ENCODE measurements at places on chromosomes 11 and 22.
A peak's percentile ranks its signal among the peaks of the same experiment; 100 is the strongest.

- no peak for DNase-seq
Measured at GRCh38 chr11:20457934-20458680, 70.6 kb downstream of the PRMT3 start.

- no peak for DNase-seq
Measured at GRCh38 chr11:21543901-21544300, 649.0 kb upstream of the ANO5 start.

DNA sequence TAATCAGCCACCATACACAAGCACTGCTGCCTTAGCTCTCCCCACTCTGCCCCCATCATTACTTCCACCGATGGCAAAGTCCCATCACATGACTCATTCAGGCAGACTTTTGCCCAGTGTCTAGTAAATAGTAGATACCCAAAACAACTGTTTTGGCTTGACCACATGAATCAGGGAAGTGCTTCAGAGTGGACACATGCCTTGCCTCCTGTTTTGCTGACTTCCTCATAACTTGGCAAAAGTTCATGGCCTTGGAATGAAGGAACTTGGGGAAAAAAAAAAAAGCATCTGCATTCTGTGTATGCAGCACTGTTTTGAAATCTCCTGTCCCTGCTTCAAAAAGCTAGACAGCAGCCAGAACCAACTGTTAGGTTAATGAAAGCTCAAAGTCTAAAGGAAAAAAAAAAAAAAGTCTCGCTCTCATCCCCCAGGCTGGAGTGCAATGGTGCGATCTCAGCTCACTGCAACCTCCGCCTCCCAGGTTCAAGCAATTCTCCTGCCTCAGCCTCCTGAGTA lies 335.3 kb downstream of the FAM181B start:
- DNase-seq = no peak

DNA sequence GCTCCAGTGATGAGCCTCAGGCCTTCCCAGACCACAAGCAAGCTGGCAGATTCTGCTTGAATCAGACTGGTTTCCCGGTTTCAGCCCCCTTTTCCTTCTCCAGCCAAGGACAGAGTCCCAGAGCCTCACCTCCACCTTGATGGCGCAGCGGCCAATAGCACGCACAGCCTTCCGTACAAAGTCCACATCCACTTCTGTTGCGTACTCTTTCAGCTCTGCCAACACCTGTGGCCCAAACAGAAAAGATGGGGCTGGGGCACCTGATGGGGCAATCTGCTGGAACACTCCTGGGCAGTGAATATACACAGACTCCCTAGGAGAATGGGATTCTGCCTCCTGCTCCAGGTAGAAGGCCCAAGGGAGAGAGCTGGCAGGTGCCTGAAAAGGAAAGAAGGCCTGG lies 35.5 kb upstream of the RASL10A start:
- no peak for DNase-seq

DNA sequence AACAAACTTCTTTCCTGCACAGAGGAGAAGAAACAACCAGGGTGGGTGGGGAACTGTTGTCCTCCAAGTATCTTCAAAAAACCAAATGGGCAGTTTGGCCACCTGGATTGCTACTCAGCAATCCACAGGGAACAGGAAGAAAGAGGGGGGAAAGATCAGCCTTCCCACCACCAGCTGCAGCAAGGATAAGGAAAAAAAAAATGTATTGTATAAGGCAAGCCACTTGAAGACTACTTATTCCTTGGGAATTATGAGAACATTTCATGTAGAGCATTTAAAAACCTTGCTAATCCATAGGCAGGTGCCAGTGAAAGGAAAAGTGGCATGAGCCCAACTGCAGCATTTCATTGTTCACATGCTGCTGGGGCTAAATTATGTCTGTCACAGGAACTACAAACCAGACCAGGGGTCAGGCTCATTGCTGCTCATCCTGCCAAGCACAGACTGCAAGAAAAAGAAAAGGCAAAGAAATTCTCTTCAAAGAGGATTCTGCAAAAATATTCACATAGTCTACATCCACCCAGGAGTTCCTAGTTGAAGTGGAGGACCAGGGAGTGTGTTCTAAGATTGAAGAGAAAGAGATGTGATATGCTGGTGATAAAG lies 2.2 kb downstream of the RAB30 start:
- DNase-seq = no peak

DNA sequence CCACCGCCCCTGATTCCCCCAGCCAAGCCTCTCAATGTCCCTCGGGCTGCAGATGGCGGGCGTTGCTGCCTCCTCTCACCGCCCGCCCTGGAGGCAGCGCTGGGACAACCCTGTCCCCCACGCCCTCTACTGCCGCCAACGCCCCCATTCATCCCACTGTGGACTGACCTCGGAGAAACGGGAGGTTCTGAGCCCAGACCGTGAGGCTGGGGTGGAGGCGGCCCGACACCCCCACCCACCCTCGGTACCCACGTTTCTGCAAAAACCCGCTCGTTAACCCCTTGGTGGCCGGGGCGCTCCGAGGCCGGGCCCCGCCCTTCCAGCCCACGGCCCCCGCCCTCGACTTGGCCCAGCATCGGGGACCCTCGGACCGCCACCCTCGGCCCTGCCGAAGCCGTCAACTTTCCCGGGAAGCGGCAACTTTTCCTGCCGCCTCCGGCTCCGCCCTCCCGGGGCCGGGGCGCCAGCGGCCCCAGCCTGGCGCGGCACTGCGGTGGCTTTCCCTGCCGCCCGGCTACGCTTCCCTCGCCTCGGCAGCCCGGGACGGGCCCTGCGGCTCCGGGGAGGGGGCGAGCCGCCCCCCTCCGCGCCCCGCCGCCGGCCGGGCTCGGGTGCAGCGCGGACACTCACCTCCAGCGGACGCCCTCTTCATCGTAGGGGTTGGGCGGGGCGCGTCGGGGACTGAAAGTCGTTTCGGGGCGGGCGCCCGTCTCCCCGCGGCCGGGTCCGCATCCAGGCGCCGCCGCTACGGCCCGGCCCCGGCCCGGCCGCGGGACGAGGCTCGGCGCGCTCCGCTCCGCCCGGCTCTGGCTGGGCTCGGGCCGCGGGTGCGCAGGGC lies 458 bp downstream of the RTN4R start:
- no peak for DNase-seq

GRCh38 chr11:36467012-36467411 lies 43.1 kb downstream of the TRAF6 start:
- no peak for DNase-seq

DNA sequence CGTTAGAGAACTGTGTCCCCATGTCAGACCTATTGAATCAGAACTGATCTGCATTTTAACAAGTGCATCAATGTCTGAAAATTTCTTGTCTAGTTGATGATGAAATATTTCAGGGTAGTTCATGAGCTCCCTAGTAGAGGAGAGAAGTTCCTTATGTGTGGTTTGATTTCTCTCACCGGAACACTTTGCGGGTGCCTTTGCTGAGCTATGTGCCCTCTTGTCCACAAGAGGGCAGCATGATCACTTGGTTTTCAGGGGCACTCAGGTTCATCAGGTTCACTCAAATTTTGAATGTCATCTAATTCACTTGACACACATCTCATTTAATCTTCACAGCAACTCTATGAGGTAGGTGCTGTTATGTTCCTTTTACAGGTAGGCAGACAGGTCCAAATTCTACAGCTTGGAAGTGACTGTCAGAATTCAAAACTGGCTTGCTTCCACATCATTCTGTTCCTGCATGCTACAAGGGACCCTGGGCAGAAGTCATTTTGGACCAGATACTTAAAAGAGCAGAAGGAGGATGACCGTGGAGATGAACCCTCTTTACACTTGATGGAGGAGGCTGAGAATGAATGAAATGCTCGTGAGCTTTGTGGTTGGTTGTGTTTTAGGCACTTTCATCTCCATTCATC lies 55.6 kb downstream of the P4HA3 start:
- peak; percentile 79 for DNase-seq

DNA sequence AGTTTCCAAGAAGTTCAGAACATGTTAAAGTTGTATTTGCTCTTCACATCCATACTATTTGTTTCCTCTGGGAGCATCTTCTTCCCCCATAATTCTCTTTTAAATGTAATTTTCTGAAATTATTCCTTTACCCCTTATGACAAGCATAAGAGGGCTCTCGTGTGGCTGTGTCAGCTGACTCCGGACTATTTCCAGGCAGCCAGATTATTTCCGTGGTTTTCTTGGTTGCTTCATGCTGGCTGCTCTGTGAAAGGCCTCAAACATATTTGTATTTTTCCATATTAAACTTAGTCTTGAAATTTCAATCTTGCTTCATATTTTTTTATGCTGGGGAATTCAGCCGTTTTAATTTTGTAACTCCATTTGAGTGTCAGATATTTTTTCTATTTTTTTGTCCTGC lies 2.8 kb upstream of the MMP1 start:
- no peak for DNase-seq

GRCh38 chr22:22800716-22801115 lies 86.9 kb upstream of the IGLL5 start:
- DNase-seq = no peak

GRCh38 chr11:91156041-91156440 lies 933.2 kb upstream of the CHORDC1 start:
- DNase-seq = no peak

- no peak for DNase-seq
Measured at GRCh38 chr11:70900540-70900939, 351.8 kb downstream of the SHANK2 start.

GRCh38 chr11:83871054-83871453 lies 584.9 kb upstream of the CCDC90B start:
- no peak for DNase-seq

- DNase-seq = no peak
Measured at GRCh38 chr22:42116848-42117424, 13.7 kb downstream of the CYP2D6 start.

GRCh38 chr11:119489087-119489486 lies 66.1 kb upstream of the THY1 start:
- no peak for DNase-seq

DNA sequence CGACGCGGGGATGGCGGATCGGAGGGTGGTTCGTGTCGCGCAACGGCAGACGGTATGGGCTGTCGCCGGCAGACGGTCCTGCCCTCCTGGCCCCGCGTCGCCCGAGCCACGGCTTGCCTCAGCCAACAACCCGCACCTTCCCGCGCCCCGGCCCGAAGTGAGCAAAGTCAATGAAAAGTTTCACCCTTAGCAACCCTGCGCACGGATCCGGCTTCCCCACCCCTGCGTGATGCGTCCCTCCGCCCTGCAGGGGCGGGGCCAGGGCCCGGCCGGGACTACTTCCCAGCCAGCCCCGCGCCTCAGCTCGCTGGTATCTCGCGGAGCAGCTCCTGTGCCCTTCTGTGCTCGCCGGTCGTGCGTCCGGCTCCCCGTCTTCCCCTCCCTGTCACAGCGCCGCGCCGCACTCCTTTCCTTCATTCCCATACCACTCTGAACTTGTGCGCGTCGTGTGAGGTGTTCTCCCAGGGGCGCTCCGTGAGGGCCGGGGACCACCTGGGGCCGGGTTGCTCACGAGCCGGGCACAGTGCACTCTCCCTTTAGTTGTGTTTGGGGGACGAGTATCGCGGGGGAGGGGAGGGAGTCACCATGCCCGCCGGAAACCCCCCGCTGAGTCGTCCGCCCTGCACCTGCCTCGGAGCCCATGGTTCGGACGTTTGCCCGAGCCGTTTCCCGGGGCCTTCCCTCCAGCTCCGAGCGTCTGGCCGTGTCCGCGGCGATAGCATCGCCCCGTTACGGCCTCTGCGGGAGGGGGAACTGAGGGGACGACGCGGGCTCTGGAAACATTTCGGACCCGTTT lies at the start of gene TOB2:
TSS of gene TOB2 (minus strand) at position 163 of the 796 bp plus-strand sequence. CDS start 9,456 bp downstream, outside the sequence.
- DNase-seq = peak; percentile 80

GRCh38 chr11:8631395-8632118 lies 37.5 kb upstream of the STK33 start:
- peak; percentile 22 for DNase-seq

DNA sequence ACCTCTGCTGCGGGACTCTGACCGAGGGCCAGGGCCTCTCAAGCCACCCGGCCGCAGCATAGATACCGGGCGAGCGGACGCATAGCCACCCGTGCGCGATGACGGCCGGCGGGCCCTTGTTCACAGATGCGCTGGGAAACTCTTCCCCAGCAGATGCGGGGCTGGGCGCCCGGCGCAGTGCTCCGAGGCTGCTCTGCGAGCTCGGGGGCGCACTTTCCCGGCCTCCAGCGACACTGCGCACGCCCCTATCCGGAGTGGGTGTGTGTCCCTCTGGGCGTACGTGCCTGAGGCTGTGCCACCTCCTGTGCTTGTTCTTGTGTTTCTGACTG lies 104.7 kb upstream of the E2F8 start:
- DNase-seq = no peak

- no peak for DNase-seq
Measured at GRCh38 chr11:6191742-6192141, 7.3 kb upstream of the OR52W1 start.

GRCh38 chr11:35552616-35553015 lies 27.2 kb upstream of the PAMR1 start:
- DNase-seq = no peak

- no peak for DNase-seq
Measured at GRCh38 chr11:74670171-74670570, 61.1 kb downstream of the CHRDL2 start.

DNA sequence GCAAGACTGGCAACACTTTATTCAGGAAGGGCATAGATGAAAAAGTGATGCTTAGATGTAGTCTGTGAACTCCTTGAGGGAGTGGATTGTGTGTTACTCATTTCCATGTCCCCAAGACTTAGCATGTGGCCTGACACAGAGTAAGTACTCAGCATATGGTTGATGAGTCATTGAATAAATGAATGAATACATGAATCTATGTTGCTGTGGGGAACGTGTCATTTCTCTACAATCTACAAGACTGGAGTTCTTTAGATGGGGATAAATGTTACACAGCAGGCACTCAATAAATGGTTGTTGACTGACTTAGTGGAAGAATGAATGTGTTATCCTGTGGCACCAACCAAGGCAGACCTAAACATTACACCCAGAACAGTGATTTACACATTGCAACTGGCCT lies 17.9 kb downstream of the BPIFC start:
- no peak for DNase-seq

- DNase-seq = no peak
Measured at GRCh38 chr22:43481568-43482317, 69.9 kb downstream of the MPPED1 start.

DNA sequence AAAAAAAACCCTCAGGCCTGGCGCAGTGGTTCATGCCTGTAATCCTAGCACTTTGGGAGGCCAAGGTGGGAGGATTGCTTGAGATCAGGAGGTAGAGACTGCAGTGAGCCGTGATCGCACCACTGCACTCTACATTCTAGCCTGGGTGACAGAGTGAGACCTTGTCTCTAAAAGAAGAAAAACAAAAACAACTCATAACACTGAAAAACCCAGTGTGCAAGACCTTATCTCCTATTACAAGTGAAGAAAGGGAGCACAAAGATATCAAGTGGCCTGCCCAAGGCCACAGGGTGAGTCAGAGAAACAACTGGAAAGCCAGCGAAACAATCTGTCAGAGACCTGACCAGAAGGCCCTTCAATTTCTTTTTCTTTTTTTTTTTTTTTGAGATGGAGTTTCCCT lies 2.5 kb downstream of the TXN2 start:
- DNase-seq = no peak

DNA sequence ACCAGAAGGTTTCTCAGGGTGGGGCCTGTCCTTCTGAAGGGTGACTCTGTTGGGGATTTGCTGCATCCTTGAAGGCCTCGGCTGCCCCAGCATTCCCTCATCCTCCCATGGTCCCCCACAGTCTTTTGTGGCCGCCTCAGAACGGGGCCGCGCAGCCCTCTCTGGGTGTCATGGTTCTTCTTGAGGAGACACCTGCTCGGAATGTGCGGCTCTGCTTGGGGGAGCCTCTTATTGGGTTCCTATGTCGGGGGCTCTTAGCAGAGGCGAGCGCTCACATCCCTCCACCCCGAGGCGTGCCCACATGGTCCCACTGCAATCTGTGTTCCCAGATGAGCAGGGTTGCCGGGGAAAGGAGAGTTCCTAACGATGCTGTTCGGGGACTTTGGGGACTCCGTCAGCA lies 1008.4 kb downstream of the BRD1 start:
- no peak for DNase-seq

Measured in RWPE1 (cell line).